Stimulated activated CD4-positive, alpha-beta T cell treated with anti-CD3 and anti-CD28 coated beads, Interleukin-1b, Interleukin-23, amount 100 ng/mL, for 24 hours (primary cell): ENCODE measurements at places on chromosomes 1 and 21.

DNA sequence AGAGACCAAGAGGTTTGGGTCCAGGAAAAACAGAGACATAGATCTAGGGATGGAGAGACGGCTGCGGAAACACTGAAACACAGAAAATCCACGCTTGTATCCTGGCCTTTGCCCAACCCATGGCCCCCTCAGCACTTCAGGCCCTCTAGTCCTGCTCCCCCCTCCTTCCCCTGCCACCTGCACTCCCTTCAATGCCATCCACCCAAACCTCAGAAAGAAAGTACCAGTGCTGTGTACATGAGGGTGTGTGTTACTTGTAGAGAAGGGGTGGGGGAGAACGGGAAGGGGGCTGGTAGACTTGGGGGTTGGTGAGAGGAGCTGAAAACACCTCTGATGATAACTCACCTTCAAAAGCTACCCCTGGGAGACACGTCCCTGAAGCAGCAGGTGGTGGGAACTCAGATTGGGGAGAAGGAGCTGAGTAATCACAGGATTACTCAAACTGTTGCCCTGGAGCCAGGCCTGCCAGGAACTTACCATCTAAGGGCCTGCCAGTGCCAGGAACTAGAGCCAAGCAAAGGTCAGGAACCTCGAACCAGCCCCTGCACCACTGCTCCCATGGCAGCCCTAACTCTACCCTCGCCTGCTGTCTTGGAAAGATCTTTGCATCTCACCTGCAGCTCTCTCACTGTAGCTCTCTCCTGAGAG is 11.5 kb downstream of the RORC start:
- no peak for DNase-seq

DNA sequence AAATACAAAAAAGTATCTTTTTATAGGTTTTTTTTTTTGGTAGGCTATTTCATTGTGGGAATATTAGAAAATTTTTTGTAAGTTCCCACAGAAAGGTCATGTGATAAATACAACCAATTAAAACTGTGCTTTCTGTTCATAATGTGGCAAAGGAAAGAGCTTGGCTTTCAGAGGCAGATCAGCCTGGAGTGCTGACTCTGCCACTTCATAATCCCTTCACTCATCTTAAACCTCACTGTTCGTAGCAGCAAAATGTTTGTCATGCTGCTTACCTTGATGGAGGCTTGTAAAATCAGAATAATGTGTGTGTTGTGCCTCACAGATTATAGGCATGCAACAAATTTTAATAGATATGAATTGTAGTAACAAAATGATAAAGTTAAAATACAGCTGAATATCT is 176.8 kb downstream of the ZP4 start:
- no peak for DNase-seq

DNA sequence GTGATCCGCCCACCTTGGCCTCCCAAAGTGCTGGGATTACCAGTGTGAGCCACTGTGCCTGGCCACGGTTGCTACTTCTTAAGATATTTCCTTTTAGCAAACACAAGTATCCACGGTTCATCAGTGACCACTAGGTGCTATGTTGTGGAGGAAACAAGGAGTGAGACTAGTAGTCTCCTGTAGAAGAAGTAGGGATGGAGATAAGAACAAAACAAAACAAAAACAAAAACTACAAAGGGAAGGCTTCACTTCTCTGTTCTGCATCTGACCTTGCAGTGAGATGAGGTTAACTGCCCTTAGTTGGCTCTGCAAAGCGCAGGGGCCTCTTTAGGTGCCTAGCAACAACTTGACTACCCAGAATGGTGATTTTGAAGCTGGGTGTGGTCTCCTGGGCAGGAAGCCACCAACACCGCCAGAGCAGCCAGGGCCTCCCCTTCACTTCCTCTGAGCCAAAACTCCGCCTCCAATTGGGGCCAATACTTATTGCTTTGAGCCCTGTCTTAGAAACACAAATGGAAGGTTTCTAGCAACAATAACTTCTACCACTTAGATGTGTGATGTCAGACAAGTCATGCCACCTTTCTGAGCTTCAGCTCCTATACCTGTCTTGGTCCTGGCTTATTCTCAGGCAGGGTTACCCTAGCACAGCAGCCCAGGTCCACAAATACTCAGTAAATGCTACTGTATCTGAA is 12.8 kb upstream of the CDC42 start:
- DNase-seq = no peak

DNA sequence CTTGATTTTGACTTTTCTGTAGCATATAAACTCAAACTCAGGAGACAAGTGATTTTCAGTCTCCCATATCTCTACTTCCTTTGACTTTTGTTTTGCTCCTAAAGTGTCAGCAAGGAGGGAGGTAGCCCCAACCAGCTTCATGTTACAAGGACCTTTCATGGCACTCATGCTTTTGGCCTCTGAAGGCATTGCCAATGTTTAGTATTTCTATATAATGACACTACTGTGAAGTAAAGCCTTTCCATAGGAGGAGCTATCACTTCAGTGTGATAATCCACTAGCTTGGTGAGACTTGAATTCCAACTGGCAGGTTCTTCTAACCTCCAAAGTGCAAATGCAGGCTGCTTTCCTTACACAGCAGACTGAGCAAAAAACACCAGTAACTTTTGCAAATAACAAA is 14.4 kb downstream of the COLGALT2 start:
- no peak for DNase-seq

GRCh38 chr21:17729455-17729854 is 89.7 kb downstream of the C21orf91 start:
- no peak for DNase-seq

- DNase-seq = no peak
Observed at GRCh38 chr1:23527900-23528249, 3.2 kb downstream of the E2F2 start.

DNA sequence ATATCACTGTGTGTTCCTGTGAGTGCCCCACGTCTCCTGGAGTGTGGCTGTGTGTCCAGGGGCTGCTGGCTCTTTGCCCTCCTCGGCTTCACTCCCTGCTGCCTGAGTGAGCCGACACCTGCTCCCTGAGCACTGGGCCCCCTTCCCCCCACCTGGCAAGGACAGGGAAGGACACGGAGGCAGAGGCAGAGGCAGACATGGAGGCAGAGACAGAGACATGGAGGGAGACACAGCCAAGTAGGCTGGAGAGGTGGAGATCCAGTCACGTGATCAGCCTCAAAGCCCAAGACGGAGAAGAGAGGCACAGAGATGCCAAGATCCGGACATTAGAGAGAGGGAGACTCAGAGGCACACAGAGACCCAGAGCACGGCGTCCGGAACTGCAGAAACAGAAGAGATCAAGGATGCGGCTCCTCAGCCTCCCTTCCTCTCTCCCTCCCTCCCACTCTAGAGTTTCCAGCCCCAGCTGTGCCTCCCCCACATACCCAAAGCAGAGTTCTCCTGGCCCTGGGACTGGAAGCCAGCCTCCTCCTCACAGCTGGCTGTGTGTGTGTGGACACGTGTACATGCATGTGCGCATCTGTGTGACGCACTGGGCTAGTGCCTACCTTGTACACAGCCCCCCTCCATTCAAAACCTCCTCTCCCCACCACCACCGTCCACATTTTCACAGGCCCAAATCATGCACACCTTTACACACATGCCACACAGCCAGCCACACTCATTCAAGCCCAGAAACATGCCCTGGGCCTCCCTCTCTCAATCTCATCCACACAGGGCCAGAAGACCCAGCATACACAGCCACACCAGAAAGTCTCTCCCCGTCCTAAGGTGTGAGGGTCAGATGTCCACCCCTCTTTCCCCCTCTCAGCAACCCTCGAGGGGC is 39.1 kb upstream of the WASF2 start:
- DNase-seq = no peak

DNA sequence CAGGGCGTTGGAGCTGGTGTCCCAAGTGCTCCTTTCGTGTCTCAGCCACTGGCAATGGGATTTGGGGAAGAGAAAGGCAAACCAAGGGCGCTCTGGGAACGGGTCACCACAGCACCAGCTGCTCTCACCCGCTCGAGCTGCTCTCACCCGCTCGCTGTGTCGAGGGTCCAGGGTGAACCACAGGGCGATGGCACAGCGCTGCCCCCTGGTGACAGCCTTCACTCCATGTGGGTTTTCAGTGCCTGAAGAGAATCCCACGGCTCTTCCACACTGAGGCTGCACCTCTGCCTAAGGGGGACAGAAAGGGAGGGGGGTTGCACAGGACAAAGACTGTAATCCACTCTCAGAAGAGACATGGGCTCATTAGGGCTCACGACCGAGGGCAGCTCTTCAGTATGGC is 7.1 kb upstream of the CLDN19 start:
- no peak for DNase-seq

DNA sequence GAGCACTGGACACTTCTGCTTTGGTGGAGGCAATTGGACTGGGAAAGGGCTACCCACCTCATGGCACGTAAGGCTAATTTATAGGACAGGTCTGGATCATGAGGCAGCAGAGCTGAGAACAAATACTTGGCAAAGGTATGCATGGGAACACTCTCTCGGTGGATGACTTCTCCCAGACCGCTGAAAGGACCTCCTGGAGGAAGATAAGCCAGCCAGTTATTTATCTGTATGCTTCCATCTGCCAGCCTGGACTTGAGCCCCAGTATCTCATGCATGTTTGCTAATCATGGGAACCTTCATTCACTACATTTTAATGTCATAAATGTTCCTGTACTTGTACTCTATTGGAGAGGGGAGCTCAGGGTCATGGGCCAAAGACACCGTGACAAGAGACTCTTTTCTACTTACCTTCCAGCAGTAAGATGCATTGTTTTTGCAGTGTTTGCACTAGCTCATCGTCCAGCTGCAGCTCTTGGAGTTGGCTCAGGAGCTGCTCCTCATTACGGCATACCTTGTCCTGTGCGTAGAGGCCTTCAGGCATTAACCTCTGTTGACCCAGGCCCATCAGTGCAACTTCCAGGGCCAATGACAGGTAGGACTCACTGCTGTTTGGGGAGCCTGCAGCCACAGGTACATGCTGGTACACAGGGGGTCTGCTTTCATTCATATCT is 23.7 kb downstream of the UROD start:
- DNase-seq = no peak

GRCh38 chr1:199101635-199102034 is 462.8 kb downstream of the PTPRC start:
- DNase-seq = no peak

GRCh38 chr1:88612292-88612691 is 71.8 kb upstream of the PKN2 start:
- DNase-seq = no peak

DNA sequence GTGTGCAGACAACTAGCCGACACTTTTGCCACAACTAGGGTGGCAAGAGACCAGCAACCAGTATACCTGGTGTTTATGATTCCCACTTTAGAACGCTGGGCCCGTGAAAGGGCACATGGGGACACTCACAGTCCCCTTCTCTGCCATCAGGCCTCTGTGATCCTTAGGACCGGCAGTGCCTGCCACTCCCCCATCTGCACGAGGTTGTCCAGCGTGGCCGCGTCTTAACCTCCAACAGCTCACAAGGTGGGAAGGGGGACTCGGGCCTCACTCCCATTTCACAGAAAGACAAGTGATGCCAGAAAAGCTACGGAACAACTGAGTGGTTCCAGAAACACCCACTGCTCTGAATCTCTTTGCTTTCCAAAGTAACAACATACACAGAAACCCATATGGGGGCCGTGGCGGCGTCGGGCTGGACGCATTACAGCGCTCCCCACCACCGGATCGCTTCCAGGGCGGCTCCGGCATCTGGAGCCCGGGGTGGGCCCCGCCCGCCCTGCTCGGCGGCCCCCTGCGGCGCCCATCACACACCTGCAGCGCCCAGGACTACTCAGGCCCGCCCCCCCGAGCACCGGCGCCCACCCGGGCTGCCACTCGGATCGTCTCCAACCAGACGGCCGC is 1.0 kb downstream of the ZNF496 start:
- DNase-seq = no peak

- DNase-seq = no peak
Observed at GRCh38 chr1:173424782-173425407, 52.2 kb upstream of the PRDX6 start.

GRCh38 chr1:109089242-109090015 is 1.1 kb upstream of the TMEM167B start:
- DNase-seq = no peak

- no peak for DNase-seq
Observed at GRCh38 chr1:161495490-161495889, 9.8 kb upstream of the FCGR2A start.

GRCh38 chr1:184632415-184633175 is 122.1 kb downstream of the EDEM3 start:
- no peak for DNase-seq

DNA sequence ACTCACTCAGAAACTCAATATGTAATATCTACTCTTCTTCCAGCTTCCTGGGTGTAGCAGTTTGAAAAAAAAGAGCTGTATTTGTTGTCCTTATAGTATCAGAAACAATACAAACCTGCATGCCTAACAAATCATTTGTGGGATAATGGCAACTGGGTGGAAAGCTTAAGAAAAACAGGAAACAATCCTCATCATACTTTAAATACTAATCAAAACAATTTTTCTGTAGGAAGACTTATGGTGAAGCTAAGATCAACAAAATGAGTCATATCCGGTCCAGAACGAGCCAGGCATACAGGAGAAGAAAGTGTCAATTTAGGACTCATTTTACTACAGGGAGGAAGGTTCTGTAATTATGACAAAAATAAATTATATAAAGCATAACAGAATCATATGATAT is 181.8 kb upstream of the ADGRL4 start:
- DNase-seq = no peak

DNA sequence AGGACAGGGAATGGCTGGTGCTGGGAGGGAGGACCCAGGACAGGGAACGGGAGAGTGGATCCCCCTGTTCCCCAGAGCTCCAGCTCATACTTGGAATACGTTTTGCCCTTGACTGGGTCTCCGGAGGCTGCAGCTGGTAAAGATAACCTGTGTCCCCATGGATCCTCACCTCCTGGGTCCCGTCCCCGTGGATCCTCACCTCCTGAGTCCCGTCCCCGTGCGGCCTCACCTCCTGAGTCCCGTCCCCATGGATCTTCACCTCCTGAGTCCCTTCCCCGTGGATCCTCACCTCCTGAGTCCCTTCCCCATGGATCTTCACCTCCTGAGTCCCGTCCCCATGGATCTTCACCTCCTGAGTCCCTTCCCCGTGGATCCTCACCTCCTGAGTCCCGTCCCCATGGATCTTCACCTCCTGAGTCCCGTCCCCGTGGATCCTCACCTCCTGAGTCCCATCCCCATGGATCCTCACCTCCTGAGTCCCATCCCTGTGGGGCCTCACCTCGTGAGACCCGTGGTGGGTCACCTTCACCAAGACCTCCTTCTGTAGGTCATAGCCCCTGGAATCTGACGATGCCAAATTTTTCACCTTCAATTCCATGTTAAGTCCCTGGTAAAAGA is 61.4 kb downstream of the SCCPDH start:
- no peak for DNase-seq

DNA sequence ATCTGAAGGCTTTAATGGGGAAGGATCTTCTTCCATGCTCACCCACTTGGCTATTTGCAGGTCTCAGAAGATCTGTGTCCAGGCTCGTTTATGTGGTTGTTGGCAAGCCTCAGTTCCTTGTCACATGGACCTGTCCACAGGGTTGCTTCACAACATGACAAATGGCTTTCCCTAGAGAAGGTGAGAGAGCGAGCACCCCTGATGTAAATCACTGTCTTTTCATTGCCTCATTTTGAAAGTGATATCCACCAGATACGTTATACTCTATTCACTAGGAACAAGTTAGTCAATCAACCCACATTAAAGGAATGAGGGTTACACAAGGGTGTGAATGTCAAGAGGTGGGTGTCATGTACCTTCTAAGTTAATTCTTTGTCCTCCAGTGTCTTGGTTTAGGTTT is 433.3 kb downstream of the RPS6KC1 start:
- DNase-seq = no peak

- DNase-seq = no peak
Observed at GRCh38 chr1:21857142-21857839, 45.2 kb downstream of the LDLRAD2 start.
